Omental fat pad (tissue), 4 donors: ENCODE measurements at places on chromosomes 4 and X.

DNA sequence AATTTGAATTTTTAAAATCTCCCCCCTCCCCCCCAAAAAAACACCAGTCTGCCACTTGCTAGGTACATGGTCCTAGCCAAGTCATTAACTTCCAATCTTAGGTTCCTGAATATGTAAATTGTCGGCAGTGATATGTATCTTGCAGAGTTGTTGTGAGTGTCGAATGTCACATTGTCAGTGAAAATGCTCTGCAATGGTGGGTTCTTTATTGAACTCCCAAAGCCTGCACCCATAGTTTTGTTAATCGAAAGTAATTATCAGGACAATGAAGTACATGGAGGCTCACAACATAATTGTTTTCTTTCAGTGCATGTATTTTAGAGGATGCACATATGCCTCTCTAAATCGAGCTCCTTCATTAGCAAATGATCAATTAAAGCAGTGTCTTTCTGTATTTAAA lies 185.6 kb upstream of the S100G start:
- DNase-seq: no peak

DNA sequence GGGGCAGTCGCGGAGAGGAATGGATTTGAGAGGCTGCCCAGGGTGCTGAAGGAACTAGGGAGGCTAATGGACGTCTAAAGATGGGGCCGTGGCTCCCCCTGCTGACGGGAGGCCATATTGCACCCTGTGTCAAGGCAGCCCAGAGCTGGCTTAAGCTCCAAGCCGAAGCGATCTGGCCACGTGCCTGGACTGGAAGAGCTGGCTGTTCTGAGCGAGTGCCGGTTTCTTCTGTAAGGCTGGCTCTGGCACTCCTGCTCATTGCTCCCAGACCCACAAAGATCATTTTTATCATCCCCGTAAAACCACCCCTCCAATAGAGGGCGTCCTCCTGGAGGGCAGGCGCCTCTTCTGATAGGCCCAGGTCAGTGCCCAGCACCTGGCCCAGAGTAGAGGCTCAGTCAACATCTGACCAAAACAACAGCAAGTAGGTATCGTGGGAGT lies 5.6 kb downstream of the PNCK start:
- peak; percentile 71 for DNase-seq

- no peak for DNase-seq
Measured at GRCh38 chrX:84336646-84337045, 148.6 kb upstream of the RPS6KA6 start.

DNA sequence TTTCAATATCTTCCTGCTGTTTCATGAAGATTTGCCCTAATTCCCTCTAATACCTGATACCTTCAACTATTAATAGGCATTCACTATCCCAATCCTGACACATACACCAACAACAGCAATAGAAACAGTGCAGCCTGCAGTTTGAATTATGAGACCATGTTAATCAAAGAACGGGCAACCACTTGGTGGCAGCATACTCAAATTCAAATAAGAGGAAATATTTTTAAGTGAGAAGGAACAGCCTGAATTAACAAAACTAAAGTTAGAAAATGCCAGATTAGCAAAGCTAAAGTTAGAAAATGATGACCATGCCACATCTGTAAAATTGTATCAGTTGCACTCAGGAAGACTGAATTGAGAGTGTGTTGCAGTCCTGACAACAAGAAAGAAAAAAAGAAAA lies 204.9 kb downstream of the SMARCA1 start:
- DNase-seq: no peak

DNA sequence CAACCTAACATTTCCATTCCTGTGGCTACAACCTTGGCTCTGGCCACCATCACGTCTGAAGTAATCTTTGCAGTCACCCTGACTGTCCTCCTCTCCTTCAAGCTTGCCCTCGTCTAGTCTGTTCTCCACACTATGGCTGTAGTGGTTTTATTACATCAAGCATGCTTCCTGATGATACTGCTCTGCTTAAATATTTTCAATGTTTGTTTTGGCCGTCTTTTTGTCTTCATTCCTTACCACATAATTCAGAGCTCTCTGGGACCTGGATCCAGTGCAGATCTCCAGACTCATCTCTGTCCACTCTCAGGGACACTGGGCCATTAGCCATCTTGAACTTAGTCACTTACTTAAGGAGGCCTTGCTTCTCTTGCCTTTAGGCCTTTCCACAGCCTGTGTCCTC lies 27.7 kb upstream of the FREM3 start:
- DNase-seq: no peak

DNA sequence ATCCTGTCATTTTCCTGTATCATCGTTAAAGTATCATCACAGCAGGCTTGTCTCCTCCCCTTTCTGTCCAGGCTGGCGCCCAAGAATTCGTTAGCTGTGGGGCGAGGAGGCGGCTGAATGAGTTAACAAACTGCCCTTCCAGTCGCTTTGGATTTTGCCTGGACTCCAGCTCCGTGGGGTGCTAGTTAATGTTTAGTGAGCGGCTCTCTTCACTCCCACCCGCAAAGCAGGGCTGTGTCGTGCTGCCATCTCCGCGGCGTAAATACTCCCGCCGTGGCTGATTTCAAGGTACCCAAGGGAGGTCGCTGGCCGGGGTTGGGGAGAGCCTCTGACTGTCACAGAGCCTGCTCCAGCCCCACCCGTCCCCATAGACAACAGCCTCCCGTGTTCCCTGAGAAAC lies 44.9 kb upstream of the SPRY1 start:
- no peak for DNase-seq
